GDM1 (cell line): ENCODE measurements at places on chromosomes 3 and 15.

GRCh38 chr3:123036352-123037014, 8.9 kb upstream of the SEMA5B start:
- DNase-seq: no peak

DNA sequence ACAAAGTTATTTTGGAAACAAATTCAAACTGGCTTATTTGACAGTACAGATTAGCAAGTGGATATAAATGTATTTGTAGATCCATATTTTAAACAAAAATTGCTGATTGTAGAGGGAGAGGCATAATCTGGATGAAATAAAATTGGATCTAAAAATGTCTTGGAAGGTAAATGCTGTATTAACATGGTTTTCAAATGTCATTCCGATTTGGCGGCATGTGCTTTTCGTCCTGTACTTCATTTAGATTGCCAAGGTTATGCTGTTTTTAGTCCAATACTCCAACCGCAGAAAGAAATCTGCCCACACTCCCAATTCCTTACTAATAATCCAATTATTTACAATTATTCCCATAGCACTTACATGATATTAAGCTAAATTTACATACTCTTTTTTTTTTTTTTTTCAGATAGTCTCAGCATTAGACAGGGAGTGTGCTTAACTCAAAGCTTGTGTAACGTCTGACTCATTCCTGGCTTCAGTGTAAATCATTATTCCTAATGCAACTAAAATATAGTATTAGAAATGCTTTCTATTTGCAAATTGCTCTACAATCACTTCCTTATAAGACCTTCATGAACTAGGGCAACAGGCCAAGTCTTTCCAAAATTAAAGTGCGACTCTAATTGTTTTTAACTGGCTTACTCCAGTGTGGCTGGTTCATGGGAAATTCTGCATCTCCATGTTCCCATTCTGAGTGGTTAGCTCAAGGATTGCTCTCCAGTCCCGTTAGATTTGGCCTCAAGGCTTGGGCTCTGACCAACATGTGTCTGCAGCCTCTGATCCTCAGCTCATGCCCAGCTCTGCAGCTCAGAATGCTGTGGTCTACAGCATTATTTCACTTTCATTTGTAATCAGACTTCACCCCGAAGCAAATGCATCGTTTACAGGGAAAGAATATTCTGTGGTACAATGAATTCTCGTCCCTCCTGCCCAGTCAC, 103.9 kb downstream of the FBN1 start:
- DNase-seq: no peak

- no peak for DNase-seq
Observed at GRCh38 chr3:52973806-52974205, 72.1 kb downstream of the SFMBT1 start.

DNA sequence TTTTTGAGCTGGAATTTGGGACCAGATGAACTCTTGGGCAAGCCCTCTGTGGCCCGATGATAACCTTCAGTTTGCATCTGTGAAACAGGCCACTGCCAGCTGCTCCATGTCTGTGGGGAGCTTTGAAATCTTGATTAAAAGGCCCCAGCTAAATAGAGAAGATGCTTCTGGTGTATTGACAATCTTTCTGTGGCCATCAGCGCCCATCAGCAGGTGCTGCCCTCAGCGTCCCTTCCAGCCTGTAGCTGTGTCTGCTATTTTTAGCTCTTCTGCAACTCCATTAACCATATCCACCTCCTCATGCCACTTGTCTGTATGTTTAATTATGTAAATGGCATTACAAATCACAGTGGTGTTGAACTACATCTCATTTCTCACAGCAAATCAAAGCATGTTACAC, 54.0 kb downstream of the CHCHD6 start:
- no peak for DNase-seq

GRCh38 chr3:45889337-45889736, 3.0 kb downstream of the CCR9 start:
- DNase-seq: no peak

- DNase-seq: no peak
Observed at GRCh38 chr3:53188136-53188685, 27.2 kb downstream of the PRKCD start.

- no peak for DNase-seq
Observed at GRCh38 chr3:48436855-48437254, 3.1 kb downstream of the CCDC51 start.

GRCh38 chr15:65424683-65425082, 1.9 kb upstream of the IGDCC4 start:
- no peak for DNase-seq

- DNase-seq: no peak
Observed at GRCh38 chr3:12893247-12893646, 51.9 kb upstream of the RPL32 start.

- no peak for DNase-seq
Observed at GRCh38 chr3:42544492-42545283, 37.1 kb downstream of the SEC22C start.

DNA sequence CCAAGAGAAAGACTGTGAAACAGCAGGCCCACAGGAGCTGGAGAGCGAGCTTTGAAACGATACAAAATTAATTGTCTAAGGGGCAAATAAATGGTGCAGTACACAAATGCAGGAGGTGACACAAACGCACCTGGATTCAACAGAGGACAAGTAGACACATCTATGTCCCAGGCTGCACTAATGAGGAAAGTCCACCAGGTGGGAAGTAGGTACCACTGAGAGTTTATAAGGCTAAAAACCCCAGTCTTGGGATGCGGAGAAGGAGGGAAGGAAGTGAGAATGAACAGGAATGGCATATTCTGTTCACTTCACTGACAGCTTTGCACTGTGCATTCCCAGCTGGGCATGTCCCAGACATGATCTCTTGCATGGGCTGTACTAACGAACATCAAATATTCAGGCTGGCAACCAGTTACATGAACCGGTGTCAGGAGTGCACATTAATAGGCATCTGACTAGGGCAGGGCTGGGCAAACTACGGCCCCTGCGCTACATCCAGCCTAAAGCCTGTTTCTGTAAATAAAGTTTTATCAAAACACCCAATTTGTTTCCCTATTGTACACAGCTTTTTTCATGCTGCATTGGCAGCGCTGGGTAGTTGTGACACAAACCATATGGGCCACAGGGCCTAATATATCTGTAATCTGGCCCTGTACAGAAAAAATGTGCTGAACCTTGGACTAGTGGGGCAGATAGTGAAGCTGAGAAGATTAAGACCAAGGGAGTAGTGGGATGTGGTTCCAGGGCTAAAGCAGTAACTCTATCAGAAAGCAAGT, 107.0 kb downstream of the IGF2BP2 start:
- DNase-seq: no peak

GRCh38 chr3:33047842-33048834, 48.8 kb downstream of the GLB1 start:
- no peak for DNase-seq

DNA sequence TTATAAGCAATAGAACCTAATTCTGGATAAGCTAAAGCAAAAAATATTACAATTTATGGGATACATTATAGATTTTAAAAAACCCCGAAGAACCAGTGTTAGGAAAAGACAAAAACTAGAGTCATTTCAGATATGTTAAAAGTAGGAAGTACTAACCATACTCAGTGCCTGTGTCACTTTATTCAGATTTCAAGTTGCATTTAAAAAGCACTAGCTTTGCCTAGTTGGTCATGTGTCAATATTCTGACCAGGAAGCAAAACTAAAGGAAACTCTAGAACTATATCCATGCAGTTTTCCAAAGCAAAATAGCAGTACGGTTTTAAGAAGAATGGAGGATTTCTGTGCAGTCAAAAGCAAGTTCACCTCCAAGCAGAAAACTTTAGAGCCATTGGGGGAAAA, 88.4 kb downstream of the RAP2B start:
- no peak for DNase-seq

DNA sequence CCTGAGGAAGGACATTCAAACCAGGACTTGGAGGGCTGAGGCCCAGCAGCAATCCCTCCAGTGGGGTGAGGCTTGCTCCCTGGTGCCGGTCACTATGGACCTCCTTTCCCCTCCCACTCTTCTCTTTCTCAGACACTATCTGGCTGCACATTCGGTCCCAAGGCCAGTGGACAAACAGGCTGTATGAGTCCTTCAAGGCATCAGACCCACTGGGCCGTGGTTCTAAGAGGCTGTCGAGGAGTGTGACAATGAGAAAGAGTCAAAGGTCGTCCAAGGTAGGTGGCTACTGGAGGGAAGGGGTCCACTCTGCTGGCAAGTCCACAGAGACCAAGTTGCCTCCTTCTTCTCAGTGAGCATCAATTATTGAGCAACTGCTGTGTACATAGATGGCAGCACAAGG, 28.0 kb downstream of the NOX5 start:
- no peak for DNase-seq

- DNase-seq: no peak
Observed at GRCh38 chr3:73497646-73498406, 126.9 kb downstream of the PDZRN3 start.

DNA sequence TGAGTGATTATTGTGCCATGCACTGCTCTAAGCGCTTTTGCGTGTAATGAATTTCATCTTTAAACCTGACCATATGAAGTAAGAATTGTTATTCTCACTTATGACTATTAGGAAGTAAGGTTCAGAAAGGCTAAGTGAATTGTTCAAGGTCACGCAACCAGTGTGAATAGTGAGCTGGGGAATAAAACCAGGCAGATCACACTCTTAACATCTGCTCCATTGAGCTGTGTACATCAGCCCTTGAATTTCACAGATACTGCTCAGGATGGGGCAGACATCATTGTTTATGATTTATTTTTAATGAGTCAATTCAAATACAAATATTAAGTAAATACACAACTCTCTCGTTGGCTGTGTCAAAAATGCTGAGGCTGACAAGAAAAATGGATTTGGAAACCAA, 184.5 kb downstream of the FNDC3B start:
- no peak for DNase-seq

- DNase-seq: peak; percentile 54
Observed at GRCh38 chr3:43773273-43774094, 82.7 kb downstream of the ABHD5 start.

GRCh38 chr15:43881944-43882343, 55.1 kb downstream of the WDR76 start:
- DNase-seq: no peak

GRCh38 chr15:58627046-58627445, 122.5 kb downstream of the ADAM10 start:
- DNase-seq: no peak

DNA sequence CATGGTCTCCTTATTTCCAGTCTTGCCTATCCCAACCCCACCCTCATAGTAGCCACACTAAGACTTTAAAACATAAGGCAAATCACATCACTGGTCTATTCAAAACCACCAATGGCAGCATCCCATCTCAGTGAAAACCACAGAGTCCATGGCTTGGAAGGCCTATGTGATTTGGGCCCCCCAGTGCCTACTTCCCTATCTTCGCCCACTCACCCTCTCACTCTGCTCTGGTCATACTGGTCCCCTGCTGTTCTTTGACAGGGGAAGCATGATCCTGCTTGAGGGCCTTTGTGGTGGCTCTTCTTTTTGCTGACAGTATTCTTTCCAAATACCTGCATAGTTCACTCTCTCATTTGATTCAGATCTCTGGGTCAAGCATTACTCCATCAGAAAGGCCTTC, 3.3 kb downstream of the GTF2A2 start:
- DNase-seq: no peak

GRCh38 chr15:69559440-69560190, 107.0 kb downstream of the RPLP1 start:
- no peak for DNase-seq

- no peak for DNase-seq
Observed at GRCh38 chr3:33054100-33055092, 42.5 kb downstream of the GLB1 start.

GRCh38 chr15:38464675-38465074, 10.7 kb downstream of the FAM98B start:
- no peak for DNase-seq

DNA sequence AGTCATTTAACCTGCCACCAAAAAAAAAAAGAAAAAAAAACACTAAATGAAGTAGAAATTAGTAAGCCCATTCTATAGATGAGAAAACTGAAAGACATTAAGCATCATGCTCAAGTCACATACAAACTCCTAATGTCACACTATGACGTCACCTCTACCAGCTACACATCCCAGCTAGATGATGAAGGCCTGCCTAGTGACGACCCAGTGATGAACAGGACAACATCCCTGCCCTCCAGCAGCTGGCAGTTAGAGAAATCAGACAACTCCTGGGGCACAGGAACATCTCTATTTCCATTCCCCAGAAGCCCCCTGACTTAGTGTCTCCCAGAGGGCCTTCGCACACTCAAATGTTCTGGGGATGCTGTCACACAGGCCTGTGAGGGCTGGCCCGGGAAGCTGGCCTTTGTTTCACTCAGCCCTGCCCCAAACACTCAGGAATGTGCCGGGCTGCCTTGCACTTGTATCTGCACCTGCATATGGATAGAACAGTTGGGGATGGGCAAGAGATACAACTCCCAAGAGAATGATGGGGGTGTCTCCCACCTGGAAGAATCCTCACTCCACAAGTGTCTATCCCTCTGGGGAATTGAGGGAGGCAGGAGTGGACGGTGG, 7.0 kb upstream of the HAPLN3 start:
- no peak for DNase-seq

DNA sequence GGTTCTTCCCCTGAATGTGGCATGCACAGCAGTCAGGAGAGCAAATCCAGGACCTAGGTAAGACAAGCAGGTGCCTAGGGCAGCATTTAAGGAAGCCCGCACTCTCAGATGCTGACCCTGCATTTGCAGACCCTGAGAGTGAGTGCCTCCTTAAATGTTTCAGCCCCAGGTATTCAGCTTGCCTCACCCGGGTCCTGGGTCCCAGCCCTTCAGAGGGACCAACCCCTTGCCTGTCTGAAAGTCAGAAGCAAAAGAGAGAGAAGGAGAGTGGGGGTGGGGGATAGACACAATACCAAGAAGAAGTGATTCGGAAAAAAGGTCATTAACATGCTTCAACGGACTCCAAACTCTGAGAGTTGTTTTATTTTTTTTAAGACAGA, 75.0 kb downstream of the MEGF11 start:
- DNase-seq: no peak

DNA sequence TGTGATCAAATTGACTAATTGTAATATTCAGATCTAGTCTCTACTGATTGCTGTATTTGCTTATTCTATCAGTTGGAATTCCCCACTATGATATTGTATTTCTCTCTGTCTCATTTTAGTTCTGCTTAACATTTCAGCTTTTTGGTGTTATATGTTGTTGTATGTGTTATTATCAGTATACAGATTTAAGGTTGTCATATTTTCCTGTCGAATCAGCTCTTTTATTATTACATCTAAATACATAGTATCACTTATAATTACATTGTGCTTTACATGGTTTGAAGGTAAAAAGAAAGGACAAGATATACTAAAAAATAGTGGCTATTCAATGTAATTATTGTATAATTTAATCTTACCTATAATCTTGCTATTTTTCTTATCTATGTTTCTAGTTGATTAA, 207.3 kb downstream of the LRTM1 start:
- DNase-seq: no peak
